Amygdala (tissue), 56 donors: ENCODE measurements at places on chromosomes 2 and 18.

DNA sequence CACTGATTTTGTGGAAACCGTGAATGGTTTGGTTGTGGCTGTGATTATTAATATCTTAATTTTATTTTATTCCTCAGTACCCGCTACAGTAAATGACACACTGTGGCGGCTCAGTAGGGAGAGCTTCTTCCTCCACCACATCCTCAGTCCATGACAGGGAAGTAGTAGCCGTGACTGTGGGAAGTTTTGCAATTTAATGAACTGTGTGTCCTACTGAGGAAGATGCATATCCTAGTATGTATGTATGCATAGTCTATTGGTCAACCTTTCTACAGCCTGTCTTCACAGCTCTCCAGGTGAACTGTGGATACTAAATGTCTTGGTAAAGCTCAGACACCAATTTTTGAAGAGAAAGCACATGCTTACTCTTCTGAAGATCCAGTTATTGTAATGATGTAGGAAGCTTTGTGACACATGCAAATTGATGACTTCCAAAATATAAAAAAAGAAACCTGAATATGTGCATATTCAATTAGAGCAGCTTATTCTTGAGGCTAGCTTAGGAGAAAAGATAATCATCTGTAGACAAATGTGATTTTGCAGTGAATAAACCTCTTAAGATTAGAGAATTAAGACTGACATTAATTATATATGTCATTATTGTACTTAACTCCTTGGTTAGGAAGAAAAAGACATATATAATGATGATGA lies 384.3 kb upstream of the CNTNAP5 start:
- DNase-seq: no peak

- DNase-seq: no peak
Observed at GRCh38 chr2:11636593-11637295, 33.3 kb downstream of the NTSR2 start.

DNA sequence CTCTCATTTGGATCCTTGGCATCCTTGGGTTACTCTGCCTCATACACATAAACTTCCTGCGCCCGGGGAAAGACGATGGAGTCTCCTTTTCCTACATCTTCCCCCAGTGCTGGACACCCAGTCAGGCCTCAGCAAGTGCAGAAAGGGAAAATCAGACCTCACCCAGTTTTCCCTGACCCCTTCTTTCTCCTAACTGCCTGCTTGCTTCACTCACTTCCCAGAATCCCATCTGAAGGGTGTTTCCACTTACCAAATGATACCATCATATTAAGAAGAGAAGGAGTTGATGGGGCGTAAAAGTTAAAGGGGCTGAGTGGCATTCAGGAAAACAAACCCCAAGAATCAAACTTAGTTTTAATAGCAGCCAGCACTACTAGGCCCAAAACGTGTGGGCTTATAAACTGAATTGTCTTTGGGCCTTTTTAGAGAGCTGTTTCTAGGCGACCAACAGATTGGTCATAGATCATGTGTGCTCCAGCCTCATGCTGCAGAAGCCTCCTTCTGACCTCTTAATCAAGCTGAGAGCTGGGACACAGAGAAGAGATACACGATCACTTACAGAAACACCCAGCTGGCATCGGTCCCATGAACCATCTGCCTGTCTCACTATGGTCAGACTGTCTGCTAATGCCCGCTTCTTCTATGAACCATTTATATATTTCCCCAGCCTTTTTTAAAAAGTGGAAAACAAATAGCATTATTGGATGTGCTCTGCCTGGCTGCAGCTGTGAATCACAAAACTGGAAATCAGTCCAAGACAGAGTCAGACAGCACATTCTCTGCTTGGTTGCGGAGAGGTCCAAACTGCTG lies 165.7 kb upstream of the SLC14A2 start:
- DNase-seq: peak; percentile 43

GRCh38 chr18:46541626-46542189 lies 115.3 kb downstream of the LOXHD1 start:
- no peak for DNase-seq

DNA sequence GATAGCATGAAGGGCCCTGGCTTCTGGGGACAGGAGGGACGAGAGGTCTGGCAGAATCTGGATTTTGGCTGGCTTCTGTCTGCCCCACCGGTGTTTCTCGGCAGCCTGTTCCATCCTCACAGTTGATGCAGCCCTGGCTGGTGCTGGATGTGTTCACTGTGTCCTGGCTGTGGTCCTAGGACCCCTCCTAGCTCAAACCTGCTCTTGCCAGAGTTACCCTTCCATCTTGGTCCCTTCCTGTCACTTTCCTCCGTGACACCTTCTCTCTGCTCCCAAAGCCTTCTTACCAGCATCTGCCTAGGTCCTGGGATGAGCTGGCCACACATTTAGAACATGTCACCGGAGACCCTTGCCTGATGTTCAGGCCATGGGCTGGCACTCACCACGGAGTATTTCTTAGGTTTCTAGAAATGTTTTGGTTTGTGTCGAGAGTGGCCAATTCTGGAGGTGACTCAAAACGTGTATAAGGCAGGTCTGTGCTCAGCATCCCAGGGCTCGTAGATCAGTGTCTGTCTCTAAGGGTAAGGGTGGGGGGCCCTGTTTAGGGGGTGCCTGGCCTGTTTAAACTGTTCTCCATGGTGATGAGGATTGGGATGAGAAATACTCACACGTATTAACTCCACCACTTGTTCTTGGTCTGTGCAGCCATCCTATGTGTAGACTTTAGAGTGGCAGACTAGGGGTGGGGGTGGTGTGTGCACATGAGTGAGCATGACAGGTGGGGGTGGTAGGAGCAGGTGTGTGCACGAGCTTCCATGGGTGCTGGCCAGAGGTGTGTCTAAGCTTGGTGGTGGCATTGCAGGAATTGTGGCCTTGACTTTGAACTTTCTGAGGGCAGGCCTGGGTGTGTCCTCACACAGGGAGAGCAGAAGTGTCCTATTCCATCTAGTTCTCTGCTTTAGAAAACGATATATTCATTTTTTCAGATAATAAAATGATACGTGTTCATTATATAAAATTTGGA lies 162.7 kb downstream of the DYSF start:
- no peak for DNase-seq

- no peak for DNase-seq
Observed at GRCh38 chr2:61244694-61245093, 82.7 kb downstream of the C2orf74 start.

DNA sequence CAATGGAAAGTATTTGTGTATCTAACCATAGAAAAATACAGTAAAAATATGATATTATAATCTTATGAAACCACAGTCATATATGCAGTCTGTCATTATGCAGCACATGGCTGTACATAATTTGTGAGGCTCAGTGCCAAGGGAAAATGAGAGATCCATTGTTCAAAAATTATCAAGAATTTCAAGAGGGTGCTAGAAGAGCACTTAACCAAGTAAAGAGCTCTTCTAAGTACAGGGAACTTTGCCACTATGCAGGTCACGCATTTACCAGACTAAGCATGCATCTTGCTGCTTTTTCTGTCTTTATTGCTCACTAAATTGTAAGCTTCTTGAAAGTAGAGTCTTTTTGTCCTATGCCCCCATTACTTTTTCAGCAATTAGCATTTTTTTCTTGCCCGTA lies 438.0 kb downstream of the LRP1B start:
- DNase-seq: no peak

DNA sequence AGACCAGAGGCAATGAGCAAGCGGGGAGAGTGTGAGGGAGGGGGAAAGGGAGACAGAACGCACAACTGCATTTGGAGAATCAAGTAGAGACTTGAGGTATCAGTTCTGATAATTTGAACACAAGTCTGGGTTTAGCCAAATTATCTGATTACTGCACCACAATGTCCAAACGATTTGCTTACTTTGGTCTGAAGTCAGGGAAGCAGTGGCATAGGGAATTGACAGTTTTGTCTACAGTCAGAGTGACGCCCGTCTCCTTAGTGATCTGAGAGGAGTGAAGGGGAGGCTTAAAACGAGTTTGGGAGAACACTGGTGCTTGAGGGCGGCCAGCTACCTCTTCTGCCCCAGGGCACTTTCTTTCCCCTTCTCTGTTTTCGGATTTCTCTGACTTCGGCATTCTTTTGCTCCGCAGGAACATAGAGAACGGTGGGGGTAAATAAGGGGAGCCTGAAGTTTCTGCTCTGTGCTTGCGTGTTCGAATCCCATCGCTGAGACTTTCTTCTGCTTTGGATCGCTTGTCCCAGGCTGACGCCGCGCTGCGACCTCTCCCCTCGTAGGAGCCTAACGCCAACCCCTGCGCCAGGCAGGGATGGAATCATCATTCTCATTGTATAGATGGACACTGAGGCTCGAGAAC lies 2.9 kb upstream of the DLX2 start:
- no peak for DNase-seq

- no peak for DNase-seq
Observed at GRCh38 chr2:64828261-64828660, 160.9 kb upstream of the SLC1A4 start.

DNA sequence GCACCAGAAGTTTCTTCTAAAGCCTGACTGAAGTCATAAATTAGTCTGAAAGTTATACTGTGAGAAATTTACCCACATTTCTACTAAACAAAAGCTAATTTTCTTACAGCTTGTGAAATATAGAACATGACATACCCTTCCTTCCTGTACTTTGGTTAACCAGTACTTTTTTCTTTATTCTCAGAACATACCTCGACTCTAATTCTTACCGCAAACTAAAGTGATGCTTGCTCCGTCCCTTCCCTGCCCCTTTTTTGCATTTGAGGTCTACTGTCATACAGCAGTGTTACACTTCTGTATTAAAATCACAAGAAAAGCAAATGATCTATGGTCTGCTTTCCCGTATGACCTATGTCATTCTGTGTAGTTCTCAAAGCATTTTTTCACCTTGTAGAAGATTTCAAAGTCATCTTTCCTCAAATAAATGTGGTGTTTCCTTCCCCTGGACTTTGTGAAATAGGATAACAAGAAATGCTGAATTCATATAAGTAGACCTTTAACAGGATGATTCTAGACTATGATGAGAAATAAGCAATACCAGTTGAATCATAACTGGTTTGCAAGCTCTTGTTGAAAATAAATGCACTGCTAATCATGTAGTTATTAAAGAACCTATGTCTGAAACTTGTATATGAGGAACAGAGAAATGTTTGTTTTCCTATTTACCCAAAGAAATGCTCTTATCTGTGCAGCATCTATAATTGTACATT lies 30.4 kb downstream of the CYTIP start:
- no peak for DNase-seq

- no peak for DNase-seq
Observed at GRCh38 chr2:4151521-4151920, 448.1 kb downstream of the DCDC2C start.

DNA sequence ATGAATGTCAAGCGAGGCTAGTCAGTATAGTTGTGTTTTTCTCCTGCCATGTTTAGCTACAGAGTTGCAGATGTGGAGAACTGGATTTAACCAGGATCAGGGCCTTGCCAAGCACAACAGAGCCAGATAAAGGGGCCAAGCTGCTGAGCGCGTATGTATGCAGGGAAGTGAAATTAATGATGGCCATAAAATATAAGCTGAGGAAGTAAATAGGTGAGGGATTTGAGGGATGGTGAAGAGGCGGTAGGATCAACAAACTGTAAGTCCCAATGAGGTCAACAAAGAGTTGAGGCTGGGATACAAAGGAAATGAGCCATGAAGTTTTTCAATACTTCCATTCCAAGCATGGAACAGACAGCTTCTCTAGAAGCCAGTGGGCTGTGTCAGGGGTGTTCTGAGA lies 10.6 kb downstream of the LRP2 start:
- DNase-seq: no peak

GRCh38 chr2:42047488-42048298 lies at the start of gene PKDCC:
Gene PKDCC, plus strand, starts transcription at chr2:42048021. Its CDS starts 179 bp downstream, at chr2:42048200.
- DNase-seq: peak; percentile 69

GRCh38 chr2:103172821-103173220 lies 411.0 kb downstream of the TMEM182 start:
- DNase-seq: no peak

GRCh38 chr2:55781542-55781941 lies 87.9 kb upstream of the PNPT1 start:
- DNase-seq: no peak

GRCh38 chr18:25136416-25137196 lies 215.4 kb downstream of the ZNF521 start:
- DNase-seq: no peak

GRCh38 chr2:99984799-99985515 lies 157.4 kb downstream of the AFF3 start:
- no peak for DNase-seq

GRCh38 chr2:182655750-182656149 lies 60.3 kb upstream of the DNAJC10 start:
- no peak for DNase-seq

- DNase-seq: no peak
Observed at GRCh38 chr2:158477202-158477601, 20.4 kb downstream of the PKP4 start.

DNA sequence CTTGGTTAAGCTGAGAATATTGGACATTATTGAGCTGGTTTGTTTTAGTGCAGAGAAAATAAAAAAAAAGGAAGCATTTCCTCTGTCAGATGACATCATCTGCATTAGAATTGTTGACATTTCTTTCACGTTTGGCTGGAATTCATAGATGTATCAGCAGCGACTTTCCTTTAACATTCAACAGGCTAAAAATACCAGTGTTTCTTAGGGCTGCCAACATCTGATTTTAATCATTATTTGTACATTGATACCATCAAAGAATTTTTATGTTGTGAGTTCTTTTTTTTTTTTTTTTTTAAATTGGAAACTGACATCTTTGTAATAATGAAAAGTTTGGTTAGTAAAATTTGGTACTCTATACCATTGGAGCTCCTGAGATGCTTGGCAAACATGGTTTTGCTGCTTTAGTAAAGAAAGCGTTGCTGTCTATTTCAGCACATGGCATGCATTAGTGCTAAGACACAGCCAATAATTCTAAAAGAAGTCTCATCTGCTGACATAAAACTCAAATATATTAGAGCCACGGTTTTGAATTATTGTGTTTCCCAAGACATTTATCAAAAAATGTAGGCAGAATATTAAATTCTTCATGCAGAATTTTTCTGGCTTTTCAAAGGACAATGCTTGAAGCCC lies 33.6 kb downstream of the GTF2A1L start:
- no peak for DNase-seq

DNA sequence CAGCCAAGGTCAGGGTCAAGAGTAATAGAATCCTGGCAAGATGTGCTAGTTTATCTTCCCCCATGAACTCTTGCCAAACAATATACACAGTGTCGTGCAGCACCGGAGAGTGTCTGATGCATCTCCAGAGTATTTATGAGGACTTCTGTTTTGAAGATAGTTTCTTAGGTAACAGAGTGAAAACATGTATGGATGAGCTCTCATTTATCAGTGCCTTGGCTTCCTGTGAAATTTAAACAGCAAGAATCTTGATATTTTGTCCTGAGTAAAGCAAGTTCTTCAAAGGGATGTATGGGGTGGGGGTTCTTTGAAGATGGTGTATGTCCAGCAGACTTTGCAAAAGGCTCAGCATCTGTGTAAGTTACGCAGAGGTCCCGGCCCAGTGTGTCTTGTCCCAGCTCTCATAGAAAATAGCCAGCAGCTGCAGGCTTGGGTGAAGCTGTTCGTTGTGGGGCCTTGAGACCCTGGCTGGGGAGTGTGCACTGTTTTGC lies 361.0 kb upstream of the NT5C1B start:
- DNase-seq: no peak

DNA sequence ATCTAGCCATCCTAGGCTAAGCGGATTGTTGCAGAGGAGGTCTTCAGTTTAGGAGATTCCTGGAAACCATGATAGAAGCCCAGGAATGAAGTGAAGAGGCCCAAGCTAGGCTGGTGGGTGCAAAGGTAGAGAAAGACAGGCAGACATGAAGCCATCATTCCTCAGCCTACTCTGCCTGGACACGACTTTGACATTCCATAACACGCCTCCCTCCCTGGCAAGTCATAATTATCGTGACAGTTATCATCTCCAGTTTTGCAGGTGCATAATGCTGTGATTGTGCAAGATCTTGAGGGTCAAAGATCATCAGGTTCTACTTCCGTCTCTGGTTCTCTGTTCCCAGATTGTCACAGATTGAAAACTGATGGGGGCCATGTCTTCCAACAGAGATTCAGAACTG lies 15.2 kb upstream of the FZD5 start:
- DNase-seq: no peak
